ENCODE measurements at places on chromosomes 4 and X. TPM values are rescaled to one million over a fixed set of nuclear protein-coding genes. Genes with fewer than 3 reads are reported as not detected.

Gene HTN3
- not detected for total RNA-seq

Gene PALLD
- total RNA-seq, result 0.08 TPM

GRCh38 chr4:99574530-99575324 is at the start of gene MTTP:
MTTP (plus strand) TSS chr4:99574824; CDS start chr4:99574910, 86 bp downstream.
- H3K36me3 ChIP-seq, result no peaks in the 10 kb centered on the region
- H3K4me3 ChIP-seq, result no peak within 1 kb of the TSS

Gene MAGEA10
- total RNA-seq, result not detected

DNA sequence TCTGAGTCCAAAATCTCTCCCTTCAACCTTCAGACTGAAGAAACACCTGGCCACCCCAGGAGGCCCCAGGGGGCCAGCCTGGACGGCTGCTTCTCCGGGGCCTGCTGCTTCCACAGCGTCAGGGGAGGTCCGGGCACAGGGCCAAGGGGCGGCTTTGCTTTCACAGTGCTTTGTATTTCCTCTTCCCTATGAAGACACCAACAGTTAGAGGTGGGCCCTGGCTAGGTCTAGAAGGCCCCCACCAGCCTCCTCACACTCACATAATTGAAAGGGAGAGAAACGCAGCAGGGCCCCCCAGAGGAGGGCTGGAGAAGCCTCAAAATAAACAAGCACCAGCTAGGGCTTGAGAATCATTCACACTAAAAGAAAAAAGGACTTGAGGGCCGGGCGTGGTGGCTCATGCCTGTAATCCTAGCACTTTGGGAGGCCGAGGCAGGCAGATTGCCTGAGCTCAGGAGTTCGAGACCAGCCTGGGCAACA is 17.8 kb downstream of the SCD5 start:
- H3K27ac ChIP-seq, result no peak overlapping the region
- DNase-seq, result no peak
- no peaks in the 10 kb centered on the region for H3K27me3 ChIP-seq
- H3K36me3 ChIP-seq, result no peaks in the 10 kb centered on the region
- H3K4me1 ChIP-seq, result peaks cover 3% of the 10 kb centered on the region

DNA sequence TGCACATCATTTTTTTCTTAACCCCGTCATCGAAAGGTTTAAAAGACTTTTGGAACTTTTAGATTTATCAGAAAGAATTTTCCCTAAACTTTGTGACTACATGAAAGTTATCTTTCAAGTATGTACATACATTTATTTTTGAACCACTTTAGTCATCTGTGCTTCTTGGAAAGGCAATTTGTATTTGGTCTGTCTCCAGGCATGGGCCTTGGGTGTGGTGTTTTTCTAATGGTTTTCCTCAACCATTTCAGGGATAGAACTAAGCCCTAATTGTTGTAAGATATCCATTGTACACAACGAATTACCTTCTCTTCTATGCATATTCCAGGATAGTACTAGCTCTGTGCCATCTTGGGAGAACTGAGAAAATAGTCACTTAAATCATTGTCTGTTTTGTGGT is 191.5 kb upstream of the RPL34 start:
- H3K27me3 ChIP-seq, result no peaks in the 10 kb centered on the region
- H3K27ac ChIP-seq, result no peak overlapping the region
- no peak overlapping the region for H3K4me3 ChIP-seq
- no peaks in the 10 kb centered on the region for H3K36me3 ChIP-seq

Gene MAMLD1
- total RNA-seq, result 0.30 TPM

GRCh38 chr4:182276210-182277109 is 33.3 kb downstream of the TENM3 start:
- no peaks in the 10 kb centered on the region for H3K36me3 ChIP-seq
- no peaks in the 10 kb centered on the region for H3K27me3 ChIP-seq
- no peaks in the 10 kb centered on the region for H3K4me1 ChIP-seq
- H3K27ac ChIP-seq, result no peak overlapping the region
- no peak overlapping the region for H3K4me3 ChIP-seq

Gene CDX4
- total RNA-seq, result not detected

DNA sequence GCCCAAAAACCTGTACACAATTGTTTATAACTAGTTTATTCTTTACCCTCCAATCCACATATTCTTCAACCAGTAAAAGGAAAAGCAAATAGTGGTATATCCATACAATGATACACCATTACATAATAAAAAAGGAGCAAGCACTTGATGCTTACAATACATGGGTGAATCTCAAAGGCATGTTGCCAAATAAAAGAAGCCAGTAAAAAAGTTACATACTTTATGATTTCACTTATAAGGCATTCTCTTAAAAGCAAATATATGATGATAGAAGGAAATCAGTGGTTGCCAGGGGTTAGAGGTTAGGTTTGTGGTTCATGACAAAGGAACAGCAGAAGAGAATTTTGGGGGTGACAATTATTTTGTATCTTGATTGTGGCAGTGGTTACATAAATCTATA is 896.1 kb upstream of the LCORL start:
- no peaks in the 10 kb centered on the region for H3K27me3 ChIP-seq
- DNase-seq, result no peak
- peaks cover 2% of the 10 kb centered on the region for H3K36me3 ChIP-seq
- H3K4me3 ChIP-seq, result no peak overlapping the region

GRCh38 chr4:70619288-70619687 is 9.3 kb upstream of the ENAM start:
- H3K4me3 ChIP-seq, result no peak overlapping the region
- H3K27me3 ChIP-seq, result no peaks in the 10 kb centered on the region
- H3K4me1 ChIP-seq, result no peaks in the 10 kb centered on the region
- H3K27ac ChIP-seq, result no peak overlapping the region
- H3K36me3 ChIP-seq, result no peaks in the 10 kb centered on the region
- no peak for DNase-seq

- no peak overlapping the region for H3K27ac ChIP-seq
- no peaks in the 10 kb centered on the region for H3K27me3 ChIP-seq
- no peak for DNase-seq
Measured at GRCh38 chr4:169707958-169708643, 49.6 kb downstream of the HPF1 start.

- H3K36me3 ChIP-seq, result peaks cover 19% of the 10 kb centered on the region
- H3K27ac ChIP-seq, result no peak overlapping the region
- H3K27me3 ChIP-seq, result no peaks in the 10 kb centered on the region
- peaks cover 10% of the 10 kb centered on the region for H3K4me1 ChIP-seq
- DNase-seq, result no peak
- no peak overlapping the region for H3K4me3 ChIP-seq
Measured at GRCh38 chr4:77023920-77024319, 51.9 kb downstream of the CCNI start.

- H3K27ac ChIP-seq, result no peak overlapping the region
- DNase-seq, result no peak
- H3K27me3 ChIP-seq, result no peaks in the 10 kb centered on the region
Measured at GRCh38 chr4:132683957-132684356, 465.1 kb upstream of the PCDH10 start.

Gene ENPEP
- not detected for total RNA-seq

GRCh38 chr4:28443801-28444412 is 1583.3 kb downstream of the STIM2 start:
- H3K27me3 ChIP-seq, result no peaks in the 10 kb centered on the region
- no peak overlapping the region for H3K4me3 ChIP-seq
- no peak overlapping the region for H3K27ac ChIP-seq
- H3K4me1 ChIP-seq, result no peaks in the 10 kb centered on the region
- no peak for DNase-seq
- H3K36me3 ChIP-seq, result no peaks in the 10 kb centered on the region

DNA sequence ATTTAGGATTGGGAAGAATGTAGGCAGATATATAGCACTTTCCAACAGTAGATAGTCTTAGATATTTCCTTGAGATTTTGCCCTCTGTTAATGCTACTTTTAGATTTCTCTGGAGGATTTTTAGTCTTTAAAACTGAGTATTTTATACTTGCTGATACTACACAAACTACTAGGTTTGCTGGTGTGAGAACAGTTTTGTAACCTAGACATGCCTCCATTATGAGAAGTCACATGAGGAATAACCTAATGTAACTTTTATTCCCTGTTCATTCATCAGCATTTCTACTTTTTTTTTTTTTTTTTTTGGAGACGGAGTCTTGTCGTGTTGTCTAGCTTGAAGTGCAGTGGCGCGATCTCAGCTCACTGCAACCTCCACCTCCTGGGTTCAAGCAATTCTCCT is 137.2 kb downstream of the RAPGEF2 start:
- H3K27ac ChIP-seq, result no peak overlapping the region
- H3K36me3 ChIP-seq, result peaks cover 10% of the 10 kb centered on the region
- peaks cover 11% of the 10 kb centered on the region for H3K4me1 ChIP-seq
- no peak for DNase-seq
- H3K4me3 ChIP-seq, result no peak overlapping the region

Gene HS6ST2
- total RNA-seq, result not detected

Gene ATOH1
- not detected for total RNA-seq

DNA sequence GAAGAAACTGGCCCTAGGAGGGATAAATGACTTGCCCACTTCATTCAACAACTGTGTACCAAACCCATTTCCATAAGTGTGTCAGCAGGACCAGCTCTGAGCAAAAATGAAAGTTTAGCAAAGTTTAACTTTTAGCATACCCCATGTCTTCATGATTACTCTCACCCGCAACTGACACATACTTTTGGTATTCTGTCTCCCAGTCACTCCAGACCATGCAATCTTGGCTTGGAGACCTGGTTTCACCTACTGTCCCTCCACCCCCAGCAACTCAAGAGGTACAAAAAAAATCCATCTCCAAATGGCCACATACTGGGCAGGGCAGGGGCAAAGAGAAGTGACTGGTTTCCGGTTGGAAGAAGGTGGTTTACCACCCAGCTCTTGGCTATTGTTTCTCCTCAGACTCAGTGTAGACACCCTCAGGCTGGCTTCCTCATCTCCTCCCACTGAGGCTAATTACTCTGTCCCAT is 79.8 kb downstream of the RLIM start:
- H3K27me3 ChIP-seq, result no peaks in the 10 kb centered on the region
- no peaks in the 10 kb centered on the region for H3K36me3 ChIP-seq
- no peak overlapping the region for H3K27ac ChIP-seq

DNA sequence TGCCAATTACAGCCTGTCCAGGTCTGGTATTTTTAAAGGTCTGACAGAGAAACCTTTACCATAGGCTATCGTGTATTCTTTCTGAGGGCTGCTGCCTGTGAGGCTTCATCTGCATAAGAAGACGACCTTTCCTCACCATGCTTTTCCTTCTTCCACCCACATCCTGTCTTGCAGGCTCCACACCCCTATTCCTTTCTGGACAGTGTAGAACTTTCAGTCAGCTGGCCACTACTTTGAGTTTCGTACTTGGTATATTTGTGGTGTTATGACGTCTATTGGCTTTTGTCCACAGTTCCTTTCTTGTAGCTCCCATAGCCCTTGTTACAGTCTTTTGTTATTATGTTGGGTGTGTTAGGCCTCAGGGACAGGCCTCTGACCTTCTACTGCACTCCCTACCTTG is 311.4 kb downstream of the RAPGEF2 start:
- H3K27ac ChIP-seq, result no peak overlapping the region
- no peaks in the 10 kb centered on the region for H3K4me1 ChIP-seq
- no peak for DNase-seq

DNA sequence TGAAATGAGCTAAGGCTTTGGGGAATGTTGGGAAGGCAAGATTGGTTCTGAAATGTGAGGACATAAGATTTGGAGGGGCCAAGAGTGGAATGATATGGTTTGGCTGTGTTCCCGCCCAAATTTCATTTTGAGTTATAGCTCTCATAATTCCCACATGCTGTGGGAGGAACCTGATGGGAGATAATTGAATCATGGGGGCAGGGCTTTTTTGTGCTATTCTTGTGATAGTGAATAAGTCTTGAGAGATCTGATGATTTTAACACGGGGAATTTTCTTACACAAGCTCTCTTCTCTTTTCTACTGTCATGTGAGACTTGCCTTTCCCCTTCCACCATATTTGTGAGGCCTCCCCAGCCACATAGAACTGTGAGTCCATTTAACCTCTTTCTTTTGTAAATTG is 157.6 kb upstream of the C1QTNF7 start:
- H3K36me3 ChIP-seq, result peaks cover 3% of the 10 kb centered on the region
- H3K4me3 ChIP-seq, result no peak overlapping the region
- no peak for DNase-seq
- peaks cover 6% of the 10 kb centered on the region for H3K27me3 ChIP-seq
- no peaks in the 10 kb centered on the region for H3K4me1 ChIP-seq
- H3K27ac ChIP-seq, result no peak overlapping the region

DNA sequence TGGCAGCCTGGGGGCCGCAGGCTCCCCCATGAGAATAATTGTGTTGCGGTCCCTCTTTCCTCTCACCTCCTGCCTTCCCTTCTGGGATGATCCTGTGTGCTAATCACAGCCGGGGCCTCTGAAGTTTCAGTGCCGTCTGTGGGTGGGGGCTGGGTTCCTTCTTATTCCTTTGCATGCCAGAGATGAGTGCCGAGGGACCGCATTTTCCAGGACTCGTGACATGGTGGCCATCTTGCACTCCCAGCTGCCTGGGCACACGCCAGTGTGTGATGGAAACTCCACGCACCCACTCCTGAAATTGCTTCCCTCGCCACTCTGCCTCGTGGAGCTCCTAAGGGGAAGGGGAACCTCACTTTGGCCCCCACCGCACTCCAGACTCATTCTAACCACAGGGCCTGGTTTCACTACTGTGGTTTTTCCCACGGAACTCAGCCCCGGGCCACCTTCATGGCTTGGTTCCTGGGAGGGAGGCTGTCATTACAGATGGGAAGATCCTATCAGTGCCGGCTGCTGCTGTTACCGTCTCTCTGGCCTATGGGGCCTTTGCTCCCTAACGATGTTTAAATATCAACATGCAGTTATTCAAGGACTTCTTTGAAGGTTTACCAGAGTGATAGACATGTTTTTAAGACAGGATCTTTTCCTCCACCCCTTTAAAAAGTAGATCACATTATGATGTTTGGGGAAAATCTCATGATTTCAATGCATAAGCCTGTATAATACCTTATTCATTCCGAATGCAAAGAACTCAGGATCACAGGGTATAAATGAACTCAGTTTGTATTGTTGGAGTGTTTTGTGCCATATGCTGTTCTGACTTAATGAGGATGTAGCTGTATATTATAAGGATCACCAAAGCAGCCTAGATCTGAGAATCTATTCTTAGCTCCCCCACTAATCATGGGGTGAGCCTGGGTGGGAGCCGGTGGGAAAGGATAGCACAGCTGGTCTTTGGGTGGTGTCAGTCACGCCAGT is 89.6 kb downstream of the SORCS2 start:
- H3K4me1 ChIP-seq, result peaks cover 2% of the 10 kb centered on the region
- peaks cover 19% of the 10 kb centered on the region for H3K27me3 ChIP-seq
- no peak for DNase-seq
- no peak overlapping the region for H3K27ac ChIP-seq
- H3K4me3 ChIP-seq, result no peak overlapping the region

- no peak overlapping the region for H3K4me3 ChIP-seq
- no peaks in the 10 kb centered on the region for H3K4me1 ChIP-seq
- no peak overlapping the region for H3K27ac ChIP-seq
- peaks cover 2% of the 10 kb centered on the region for H3K36me3 ChIP-seq
Measured at GRCh38 chr4:147822128-147822527, 90.2 kb downstream of the ARHGAP10 start.

Gene FGF5
- total RNA-seq, result not detected

- no peaks in the 10 kb centered on the region for H3K27me3 ChIP-seq
- H3K27ac ChIP-seq, result peak overlapping the region; percentile 98
- peaks cover 11% of the 10 kb centered on the region for H3K36me3 ChIP-seq
- no peak for DNase-seq
- peak overlapping the region; percentile 95 for H3K4me3 ChIP-seq
Measured at GRCh38 chrX:136879001-136879687, 1.4 kb downstream of the RBMX start.
